ENCODE measurements at places on chromosomes 1 and 21. TPM values are rescaled to one million over a fixed set of nuclear protein-coding genes. Genes with fewer than 3 reads are reported as not detected.

GRCh38 chr1:45925728-45926287, 122.4 kb downstream of the MAST2 start:
- DNase-seq, result no peak

DNA sequence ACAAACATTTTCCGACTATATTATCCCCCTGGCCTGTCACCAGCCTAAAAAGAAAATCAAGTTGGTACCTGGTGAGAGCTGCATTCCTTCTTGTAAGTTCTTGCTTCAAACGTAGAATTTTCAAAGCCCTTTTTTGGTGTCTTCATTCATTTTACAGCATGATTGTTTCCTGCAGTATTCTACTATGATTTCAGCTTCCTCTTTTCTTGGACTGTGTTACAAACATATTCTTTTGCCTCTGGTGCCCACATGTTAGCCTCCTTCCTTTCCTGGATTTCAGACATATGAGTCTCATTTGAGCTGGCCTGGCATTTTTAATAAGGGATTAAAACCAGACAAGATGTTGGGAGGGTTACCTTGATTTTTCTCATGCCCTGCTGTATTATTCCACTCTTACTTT, 142.5 kb downstream of the PIGK start:
- no peak for DNase-seq

GRCh38 chr21:25512095-25513081, 94.9 kb downstream of the MRPL39 start:
- no peak for DNase-seq

TNFRSF4 gene
- 10.7 TPM for total RNA-seq

SPOCD1 gene
- total RNA-seq, result 9.5 TPM

Data from mesenteric fat pad (tissue), 1 donor.